Ureter (tissue), 1 donor: ENCODE measurements at places on chromosomes 11 and 22. TPM values are rescaled to one million over a fixed set of nuclear protein-coding genes. Genes with fewer than 3 reads are reported as not detected.

Gene SLC5A4
- total RNA-seq, result 2.1 TPM

Gene SCGB1D1
- not detected for total RNA-seq

Gene UBQLN3
- total RNA-seq, result 0.70 TPM

Gene GSTT2B
- total RNA-seq, result 6.9 TPM

Gene SYT13
- not detected for total RNA-seq

Gene WBP2NL
- total RNA-seq, result 4.2 TPM

Gene UVRAG
- total RNA-seq, result 33.6 TPM

Gene TUBA8
- total RNA-seq, result 2.6 TPM

Gene POU2AF2
- total RNA-seq, result 1.2 TPM

Gene SCGB1D2
- not detected for total RNA-seq

Gene APOA4
- not detected for total RNA-seq
